GM12891 (cell line): ENCODE measurements at places on chromosomes 1 and 21.

GRCh38 chr21:21463456-21463855, 465.2 kb downstream of the NCAM2 start:
- DNase-seq = no peak

DNA sequence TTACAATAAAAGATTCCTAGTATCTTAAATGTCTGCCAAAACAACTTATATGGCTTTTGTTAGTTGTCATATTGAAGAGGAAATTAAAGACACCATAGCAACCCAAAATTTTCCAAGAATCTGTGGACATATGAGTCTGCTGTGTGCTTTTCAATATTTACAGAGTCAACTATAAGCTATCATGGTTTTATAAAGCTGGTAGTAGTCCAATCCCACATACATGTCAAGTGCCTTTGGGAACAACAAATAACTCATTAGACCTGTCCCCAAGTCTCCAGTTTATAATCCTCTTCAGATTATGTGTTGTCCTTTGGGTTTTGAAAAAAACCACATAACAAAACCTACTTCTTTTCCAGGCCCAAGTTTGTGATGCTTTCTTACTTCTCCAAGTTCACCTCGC, 293.8 kb upstream of the USP25 start:
- no peak for DNase-seq

GRCh38 chr1:38918568-38918967, 23.1 kb downstream of the RHBDL2 start:
- no peak for DNase-seq

DNA sequence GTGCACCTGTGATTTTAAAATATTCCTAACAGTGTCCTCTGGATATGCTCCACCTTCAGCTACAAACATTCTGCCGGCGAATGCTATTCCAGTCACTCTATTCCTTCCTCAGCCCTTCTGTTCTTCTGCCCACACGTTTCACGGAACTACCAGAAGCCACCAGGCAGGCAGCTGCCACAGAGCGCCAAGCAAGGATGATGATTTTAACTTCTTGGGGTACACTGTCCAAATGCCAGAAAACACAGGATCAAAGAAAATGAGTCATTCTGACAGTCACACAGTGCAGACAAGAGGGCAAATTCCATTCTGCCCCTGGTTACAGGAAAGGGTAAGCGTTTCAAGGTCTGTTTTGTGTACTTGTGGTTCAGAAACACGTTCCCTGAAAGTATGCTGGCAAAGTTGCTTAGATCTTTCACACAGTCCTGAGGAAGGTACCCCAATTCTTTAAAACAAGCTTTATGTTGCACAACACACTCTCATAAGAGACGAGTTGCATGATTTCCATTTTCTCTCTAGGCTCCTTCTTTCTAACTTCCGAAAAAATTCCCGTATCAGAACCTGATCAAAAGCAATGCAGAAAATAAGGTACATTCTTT, 508.3 kb upstream of the PKN2 start:
- DNase-seq = no peak

DNA sequence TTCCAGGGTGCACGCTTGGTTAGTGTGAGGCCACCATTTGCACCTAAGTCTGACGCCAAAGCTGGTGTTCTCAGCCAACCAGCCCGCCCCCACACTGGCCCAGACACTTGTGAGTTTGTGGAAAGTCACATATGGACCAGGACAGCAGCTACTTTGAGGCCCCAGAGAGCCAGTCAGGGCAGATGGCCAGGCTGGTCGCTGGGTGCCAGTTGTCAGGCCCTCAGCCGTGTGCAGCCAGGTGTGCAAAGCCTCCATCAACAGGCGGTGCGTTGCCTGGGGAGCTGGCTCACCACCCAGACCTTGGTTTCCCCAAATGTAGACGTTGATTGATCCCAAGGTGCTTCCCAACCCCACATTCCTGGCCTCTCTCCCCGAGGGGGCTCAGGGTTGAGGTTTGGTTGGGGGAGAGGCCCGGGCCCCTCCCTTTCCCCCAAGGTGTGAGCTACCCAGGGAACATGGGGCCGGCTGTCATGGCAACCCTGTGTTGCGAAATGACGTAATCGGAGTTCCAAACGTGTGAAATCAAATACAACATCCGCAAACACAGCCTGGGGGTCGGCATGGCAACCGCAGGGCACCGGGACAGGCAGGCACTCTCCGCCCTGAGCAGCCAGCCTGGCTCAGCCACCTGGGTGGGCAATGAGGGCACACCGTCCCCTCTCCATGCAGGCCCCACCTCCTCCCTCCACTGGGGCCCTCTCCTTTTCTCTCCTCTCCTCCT, 42.2 kb upstream of the WNT4 start:
- DNase-seq = no peak

- DNase-seq = no peak
These were observed 368.7 kb upstream of the ADGRL2 start for GRCh38 chr1:81432059-81432458.

- DNase-seq = no peak
These were observed 5.2 kb downstream of the RPL5 start for GRCh38 chr1:92837062-92837461.

GRCh38 chr1:145891587-145892485, 6.2 kb upstream of the ANKRD35 start:
- DNase-seq = peak; percentile 42
